ENCODE measurements at places on chromosomes 4 and X.
A peak's percentile ranks its signal among the peaks of the same experiment; 100 is the strongest.

DNA sequence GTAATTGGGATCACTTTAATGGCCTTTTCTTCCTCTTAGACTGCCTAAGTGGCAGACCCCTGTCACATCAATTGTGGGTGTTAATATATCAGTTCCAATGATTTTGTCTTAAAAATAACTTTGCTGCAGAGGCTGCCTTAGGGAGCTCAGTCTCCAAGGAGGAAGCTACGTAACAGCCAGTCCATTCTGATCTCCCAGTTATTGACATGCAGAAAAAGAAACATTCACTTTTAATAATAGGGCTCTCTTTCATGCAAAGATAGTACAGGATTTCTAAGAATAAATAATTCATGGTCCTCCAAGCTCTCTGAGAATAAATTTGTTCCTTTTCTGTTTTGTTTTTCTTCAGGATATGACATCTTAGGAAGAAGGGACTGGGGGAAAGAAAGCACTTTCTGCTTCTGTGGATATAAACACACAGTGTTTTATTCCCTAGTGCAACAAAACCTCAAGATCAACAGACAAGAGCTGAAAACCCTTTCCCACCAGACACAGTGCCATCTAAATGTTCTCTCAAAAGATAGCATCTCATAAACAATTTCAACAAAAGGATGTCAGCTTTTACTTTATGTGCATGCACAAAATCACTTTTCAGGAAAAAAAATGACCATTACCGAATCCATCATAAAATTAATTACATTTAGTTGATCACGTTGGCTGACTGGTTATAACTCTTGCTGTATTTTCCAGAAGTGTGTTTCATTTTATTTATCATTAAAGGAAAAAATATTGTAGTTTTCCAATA lies 372.4 kb upstream of the SLC7A11 start:
- no peak for DNase-seq

DNA sequence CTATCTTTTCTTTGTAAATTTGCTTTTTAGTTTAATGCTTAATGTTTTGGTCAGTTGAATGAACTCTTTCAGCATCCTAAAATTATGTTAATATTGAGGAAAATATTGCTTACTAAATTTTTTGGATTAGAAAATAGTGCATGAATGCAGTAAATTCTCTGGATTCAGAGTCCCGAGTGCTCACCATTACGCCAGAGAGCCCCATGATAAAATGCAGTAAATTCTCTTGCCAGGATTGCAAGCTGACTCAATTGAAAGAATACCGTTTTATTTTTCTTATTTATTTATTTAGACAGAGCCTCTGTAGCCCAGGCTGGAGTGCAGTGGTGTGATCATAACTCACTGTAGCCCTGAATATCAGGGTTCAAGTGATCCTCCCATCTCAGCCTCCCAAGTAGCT lies 60.9 kb upstream of the ENPEP start:
- DNase-seq, result no peak

GRCh38 chrX:3177851-3178250 lies 136.6 kb downstream of the ARSF start:
- peak; percentile 42 for DNase-seq

DNA sequence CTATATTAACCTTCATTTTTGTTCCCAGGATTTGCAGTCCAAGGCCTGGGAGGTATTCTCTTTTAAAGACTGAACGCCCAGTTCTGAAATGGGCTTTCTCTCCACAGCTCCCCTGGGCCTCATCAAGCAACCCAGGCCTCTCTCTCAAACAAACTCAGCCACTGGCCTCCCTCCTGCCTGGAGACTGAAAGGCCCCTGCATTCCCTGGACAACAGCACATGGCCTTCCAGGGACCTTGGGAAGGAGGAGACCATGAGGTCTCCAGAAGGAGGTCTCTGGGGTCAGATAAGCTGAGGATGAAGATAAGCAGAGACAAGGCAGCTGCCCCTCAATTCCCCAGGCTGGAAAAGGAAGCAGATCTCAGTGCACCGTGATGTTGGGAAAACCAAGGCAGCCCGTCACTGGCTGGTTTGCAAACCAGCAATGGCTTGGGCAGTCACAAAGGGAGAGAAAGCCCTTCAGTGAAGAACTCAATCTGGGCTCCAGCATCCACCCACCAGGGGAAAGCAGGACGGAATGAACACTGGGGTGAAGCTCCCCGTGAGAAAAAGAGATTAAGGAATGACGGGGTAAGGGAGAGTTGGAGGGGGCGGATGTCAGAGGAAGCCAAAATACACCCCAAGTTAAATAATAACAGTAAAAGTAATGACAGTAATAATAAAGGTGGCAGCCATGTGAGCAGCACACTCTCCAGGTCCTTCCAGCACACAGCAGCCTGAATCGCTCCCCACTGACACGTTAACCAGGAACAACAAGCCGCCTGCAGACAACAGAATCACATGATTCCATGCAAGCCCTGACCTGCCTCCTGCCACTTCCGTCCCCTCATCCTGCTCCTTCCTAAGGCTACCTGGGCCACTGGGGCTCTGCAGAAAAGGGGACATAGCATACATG lies 22.3 kb downstream of the AMOT start:
- DNase-seq, result peak; percentile 45

- no peak for DNase-seq
These were observed 96.6 kb downstream of the PHKA2 start for GRCh38 chrX:18887177-18887824.

DNA sequence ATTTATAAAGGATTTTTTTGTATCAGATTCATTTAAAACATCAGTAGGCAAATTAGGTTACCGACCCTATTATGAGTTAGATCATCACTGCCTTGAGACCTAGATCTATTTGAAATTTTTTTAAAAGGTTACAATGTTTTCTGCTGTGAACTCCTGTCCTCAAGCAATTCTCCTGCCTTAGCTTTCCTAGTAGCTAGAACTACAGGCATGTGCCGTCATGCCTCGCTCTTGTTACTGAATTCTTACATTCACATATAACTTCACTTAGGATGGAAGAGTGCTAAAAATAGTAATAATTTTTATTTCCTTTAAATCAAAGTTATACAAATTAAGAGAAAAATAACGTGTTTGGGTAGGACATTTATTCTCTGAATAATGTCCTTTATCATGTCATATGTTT lies 75.5 kb upstream of the MAOA start:
- DNase-seq, result peak; percentile 33

GRCh38 chr4:25144870-25145481 lies 15.3 kb downstream of the SEPSECS start:
- DNase-seq, result no peak

GRCh38 chr4:8345946-8346814 lies 76.6 kb downstream of the HTRA3 start:
- no peak for DNase-seq

DNA sequence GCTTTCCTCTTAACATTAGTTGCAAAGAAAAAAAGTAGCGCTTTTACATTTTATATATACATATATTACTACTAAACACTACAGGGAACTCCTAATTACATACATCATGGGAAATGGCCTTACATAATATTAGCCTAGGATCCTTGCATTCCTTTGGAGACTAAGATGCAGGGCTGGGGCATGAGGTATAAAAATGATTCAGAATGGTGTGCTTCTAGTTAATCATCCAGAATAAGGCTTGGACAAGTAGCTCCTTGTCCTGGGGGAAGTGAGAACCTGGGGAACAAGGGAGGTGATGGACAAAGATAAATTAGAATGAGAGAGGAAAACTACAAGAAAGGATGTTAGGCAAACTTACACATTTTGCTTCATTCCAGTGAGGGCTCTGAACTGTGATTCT lies 3.0 kb upstream of the GUCY2F start:
- no peak for DNase-seq

DNA sequence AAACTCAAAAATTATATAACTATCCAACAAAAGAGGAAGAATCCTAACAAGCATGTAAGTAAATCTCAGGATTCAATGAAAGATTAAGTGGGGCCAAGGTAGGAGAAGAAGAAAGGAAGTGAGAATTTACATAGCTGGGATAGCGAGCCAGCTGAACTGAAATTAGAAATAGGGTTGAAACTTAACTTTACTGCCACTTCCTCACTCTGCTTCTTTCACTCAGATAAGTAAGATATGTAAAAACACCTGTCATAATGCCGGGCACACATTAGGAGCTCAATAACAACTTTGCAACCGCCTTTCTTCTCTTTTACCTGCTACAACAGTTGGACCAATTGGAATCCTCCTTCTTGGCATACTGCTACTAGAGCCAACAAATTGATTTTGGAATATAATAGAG lies 129.4 kb downstream of the CNKSR2 start:
- DNase-seq, result no peak

DNA sequence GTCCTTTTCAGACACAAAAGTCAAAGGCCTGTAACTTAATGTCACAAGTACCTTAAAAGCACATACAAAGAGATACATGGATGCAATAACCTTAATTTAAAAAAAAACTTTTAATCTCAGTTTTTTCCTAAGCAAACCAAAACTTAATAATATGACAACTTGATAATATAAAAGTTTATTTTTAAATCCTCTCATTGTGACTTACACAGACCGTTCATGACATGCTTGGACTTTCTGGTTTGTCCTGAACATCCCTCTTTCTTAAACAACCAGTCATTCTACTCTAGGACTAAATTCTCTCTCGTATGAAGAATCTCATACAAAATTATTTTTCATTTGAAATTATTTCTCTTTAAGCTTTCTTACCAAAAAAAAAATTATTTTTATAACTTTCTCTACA lies 43.1 kb upstream of the CYP2U1 start:
- no peak for DNase-seq

- no peak for DNase-seq
These were observed 37.7 kb downstream of the CLCN5 start for GRCh38 chrX:49960061-49960460.

DNA sequence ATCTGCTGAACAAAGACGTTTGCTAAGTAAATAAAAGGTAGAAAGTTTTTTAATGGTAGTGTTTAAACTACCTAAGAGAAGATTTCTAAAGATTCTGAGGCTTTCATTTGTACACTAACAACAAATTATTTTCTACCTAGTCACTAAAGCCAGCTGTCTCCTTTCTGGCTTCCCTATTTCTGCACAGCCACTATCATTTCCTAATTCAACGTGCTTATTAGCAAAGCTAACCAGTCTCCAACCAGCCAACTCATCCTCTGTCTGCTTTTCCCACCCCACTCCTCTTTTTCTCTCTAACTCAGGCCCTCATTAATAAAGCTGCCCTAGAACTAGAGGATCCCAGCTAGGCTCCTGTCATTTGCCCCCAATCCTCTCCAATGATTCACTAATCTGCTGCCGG lies 118.2 kb downstream of the ZNF827 start:
- no peak for DNase-seq

DNA sequence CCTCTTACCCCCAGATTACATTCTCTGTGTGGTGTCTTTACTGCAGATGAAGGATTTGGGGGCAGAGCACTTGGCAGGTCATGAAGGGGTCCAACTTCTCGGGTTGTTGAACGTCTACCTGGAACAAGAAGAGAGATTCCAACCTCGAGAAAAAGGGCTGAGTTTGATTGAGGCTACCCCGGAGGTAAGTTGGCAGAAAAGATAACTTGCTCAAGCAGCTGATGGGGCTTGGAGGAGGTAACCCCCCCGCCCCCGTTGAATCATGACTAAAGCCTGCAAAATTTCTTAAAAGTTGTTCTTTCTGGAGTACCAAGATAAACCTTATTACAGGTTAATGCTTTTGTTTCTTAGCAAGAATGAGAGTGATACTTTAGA lies 1.5 kb downstream of the CCNG2 start:
- DNase-seq, result no peak

GRCh38 chr4:123121241-123121907 lies 199.0 kb upstream of the NUDT6 start:
- no peak for DNase-seq

Measured in foreskin keratinocyte (primary cell).